ENCODE measurements at places on chromosomes 2 and 18.
A peak's percentile ranks its signal among the peaks of the same experiment; 100 is the strongest.

DNA sequence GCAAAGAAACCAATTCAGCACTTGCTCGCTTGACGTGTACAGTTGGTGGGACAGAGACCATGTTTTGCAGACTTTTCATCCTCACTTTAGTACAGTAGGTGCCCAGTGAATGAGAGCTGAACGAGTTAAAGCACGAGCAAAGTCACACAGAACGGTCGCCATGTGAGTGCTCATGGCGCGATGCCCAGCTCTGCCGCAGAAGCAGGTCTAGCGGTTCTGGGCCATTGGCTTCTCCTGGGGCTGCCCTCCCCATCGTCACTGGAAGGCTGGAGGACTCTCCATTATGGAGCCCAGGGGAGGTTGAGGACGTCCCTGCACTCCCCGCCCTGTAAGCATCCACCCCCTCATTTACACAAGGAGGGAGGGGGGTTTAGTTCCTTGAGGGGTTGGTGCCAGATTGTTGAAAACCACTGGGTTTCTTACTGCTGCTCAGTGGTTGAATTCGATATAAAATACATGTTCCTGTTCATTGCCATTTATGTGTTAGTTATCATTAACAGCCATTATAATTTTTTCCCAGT is 24.9 kb downstream of the PTGR3 start:
- DNase-seq, result no peak

DNA sequence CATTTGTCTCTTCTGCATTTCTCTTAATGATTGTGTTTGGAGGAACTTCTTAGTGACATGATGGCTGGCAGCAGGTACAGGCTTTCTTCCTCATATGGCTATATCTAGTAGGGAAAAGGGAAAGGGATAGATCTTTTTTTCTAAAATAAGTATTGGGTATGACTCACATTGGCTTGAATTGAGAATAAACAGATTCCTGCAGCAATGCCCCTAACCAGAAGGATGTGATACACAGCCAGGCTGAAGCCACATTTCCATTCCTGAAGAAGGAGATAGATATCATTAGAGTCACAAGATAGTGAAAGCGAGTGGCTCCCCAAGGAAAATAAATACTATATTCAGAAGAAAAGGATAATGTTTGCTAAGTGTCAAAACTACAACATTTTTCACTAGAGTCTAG is 61.1 kb downstream of the VWC2L start:
- no peak for DNase-seq

GRCh38 chr2:204452464-204453023 is 92.7 kb upstream of the PARD3B start:
- DNase-seq, result peak; percentile 23

DNA sequence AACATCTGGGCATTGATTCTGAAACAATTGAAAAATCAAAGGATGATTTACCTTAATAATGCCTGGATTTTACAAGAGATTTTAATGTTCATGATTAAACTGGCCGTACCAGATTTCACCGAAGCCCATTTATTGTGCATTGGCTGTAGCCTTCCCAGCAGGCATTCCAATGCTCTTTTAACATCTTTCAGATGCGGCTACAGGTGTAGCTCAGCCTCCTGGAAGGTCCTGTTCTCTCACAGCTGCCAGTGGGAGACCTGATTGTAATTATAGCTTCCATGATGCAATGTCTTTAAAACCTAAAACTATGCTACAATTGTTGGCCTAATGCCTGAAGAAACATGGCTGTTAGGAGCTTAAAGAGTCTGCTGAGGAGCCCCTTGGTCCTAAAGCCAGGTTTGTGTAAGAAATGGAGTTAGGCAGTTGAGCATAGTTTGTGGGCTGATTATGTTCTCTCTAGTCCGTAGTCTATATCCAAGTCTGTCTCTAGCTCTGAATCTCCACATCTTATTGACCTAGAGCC is 147.4 kb downstream of the CERS6 start:
- DNase-seq, result no peak

- DNase-seq, result peak; percentile 70
Measured at GRCh38 chr18:78875016-78875777, 104.4 kb upstream of the SALL3 start.

DNA sequence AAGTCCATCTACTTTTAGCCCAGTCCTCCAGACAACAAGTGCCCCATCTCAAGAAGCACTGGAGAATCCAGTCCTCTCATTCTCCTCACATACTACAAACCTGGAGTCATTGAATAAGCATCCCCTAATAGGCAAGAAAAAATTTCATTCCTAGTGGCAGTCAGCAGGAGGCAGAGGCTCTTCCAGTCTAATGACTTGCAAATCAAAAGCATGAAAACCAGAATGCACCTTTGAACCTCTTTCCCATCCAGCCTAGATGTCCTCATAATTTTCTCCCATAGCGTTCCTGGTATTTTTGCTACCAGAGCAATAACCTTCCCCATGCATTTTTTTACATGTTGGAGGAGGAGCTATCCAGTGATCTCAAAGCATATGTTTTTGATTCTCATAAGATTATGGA is 252.6 kb downstream of the TTC32 start:
- no peak for DNase-seq

DNA sequence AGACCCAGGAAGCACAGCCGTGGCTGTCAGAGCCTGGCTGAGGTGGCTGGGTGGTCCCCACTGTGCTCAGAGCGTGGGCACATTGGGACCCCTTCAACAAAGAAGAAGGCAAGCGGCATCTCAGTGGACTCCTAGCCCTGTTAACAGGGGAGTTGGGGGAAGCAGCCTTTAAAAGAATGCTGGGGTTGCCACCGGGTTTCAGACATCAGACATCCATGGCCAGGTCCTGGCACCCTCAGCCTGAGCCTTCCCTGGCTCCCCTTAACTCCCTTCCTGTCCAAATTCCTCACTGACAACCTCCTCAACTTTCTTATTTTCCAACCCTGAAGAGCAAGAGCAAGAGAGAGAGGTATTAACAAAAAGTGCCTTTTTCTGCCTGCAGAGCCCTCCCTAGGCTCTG is 24.8 kb upstream of the GNAL start:
- DNase-seq, result no peak

GRCh38 chr2:108934151-108934550 is 54.9 kb downstream of the EDAR start:
- DNase-seq, result no peak

GRCh38 chr2:211737282-211737681 is 801.3 kb downstream of the ERBB4 start:
- DNase-seq, result no peak

DNA sequence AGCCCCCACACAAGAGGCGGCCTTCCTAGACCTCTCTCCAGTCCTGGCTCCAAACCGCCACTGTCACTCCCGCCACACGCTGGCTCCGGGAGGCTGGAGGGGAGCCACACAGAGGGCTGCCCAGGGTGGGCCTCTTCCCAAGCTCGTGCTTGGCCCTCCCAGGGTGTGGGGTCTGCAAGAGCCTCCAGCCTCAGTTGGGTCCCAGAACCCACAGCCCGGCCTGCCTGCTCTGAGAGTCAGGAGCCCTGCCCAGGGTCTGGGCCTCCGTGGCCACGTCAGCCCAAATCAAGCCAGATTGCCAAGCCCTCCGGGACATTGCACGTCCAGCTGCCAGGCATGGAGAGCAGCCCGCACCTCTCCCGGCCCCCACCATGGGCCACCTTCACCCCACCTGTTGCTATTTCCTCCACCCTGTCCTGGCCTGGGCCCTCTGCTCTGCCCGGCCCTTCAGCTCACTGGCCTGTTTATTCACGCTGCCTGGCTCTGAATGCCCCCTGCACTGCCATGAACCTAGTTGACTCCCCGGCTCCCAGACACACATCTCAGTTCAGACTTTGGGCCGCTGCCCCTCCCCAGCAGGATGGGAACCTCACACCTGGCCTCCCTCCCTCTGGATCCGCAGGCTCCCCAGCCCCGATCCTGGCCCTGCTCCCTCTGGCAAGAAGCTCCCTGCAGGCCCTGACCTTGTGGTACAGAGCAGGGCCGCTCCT is 61.0 kb downstream of the BIN1 start:
- no peak for DNase-seq

DNA sequence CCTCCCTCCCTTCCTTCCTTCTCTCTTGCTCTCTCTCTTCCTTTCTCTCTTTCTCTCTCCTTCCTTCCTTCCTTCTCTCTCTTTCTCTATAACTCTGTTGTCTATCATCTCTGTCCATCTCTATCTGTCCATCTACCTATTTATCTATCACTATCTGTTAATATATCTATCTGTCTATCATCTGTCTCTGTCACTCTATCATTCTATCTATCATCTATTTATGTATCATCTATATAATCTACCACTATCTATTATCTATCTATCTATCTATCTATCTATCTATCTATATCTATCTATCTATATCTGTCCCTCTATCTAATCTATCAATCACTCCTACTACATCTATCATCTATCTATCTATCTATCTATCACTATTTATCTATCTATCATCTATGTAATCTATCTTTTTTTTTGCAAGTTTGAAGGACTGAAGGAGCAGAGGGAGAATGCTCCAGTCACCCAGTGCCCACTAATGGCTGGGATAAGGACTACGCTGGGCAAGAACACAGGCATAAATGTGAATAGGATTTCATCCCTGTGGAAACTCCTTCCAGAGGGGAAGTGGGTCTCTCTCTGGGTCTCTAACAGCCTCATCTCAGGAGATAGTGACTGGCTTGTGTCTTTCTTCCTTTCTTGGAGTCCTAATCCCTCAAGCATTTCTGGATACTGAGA is 427.0 kb downstream of the LPIN1 start:
- DNase-seq, result no peak

DNA sequence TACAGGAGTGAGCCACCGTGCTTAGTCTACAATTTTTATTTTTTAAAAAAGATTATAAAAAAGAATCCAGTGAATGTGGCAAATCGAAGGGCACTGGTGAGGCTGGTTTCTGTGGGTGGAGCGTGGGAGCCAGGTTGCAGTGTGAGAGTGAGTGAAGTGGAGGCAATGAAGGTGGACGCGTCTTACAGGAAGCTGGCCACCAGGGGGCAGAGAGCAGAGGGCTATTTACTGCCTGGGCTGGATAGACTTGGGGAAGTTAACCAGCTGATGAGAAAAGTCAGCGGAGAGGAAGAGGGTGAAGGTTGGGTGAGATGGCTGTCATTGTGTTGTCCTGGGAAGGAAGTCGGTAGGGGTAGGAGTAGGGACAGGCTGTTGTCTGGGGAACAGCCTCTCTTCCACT is 6.8 kb downstream of the SCTR start:
- DNase-seq, result no peak

- DNase-seq, result no peak
Measured at GRCh38 chr2:112836695-112837117, at the start of gene IL1B. TSS of gene IL1B (minus strand) at chr2:112836779. CDS start at chr2:112836229, 550 bp downstream.

GRCh38 chr18:4035521-4035920 is 419.6 kb downstream of the DLGAP1 start:
- no peak for DNase-seq
